ENCODE measurements at places on chromosomes 4 and X.
A peak's percentile ranks its signal among the peaks of the same experiment; 100 is the strongest.

DNA sequence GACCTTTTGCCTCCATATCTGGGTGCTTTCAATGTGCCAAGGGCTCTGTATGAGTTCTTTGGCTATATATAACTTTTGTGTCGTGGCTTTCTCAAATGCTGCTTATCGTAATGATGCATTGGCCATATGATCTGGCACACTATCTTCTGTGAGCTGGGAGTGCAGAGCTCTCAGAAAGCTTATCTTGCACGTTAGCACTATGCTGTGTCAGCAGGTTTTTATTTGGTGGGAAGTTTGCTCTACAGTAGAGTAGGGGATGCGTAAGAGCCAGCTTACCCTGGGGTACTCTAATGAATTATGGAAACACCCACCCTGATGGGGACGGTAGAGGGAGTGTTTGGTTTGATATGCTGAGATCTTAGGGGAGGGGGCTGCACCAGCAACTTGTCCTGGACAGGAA is 119.6 kb downstream of the FAAH2 start:
- DNase-seq: no peak

DNA sequence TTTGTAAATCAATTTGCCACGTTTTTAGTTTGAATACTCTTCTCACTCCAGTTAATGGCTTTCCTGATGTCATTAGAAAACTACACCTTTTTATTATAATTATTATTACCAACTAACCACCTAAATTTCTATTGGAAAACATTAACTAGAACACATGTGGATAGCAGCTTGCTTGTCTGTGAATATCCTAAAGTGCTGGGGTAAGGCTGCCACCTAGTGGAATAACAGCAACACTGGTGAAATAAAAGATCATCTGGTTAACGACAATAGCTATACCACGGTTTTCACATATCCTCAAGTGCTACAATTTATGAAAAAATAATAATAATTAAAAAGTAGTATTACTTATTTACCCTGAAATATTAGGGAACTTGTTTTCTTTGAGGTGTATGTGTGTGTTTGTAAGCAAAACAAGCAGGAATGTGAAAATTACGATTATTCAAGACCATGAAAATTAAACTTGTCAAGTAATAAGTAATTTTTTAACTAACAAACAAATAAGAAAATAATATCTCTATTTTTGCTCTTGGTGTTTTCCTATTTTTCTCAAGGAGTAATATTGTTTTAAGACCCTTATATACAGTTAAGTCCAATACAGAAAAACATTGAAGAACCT is 130.1 kb upstream of the TECRL start:
- peak; percentile 45 for DNase-seq

- no peak for DNase-seq
Observed at GRCh38 chr4:159014859-159015258, 88.0 kb upstream of the RAPGEF2 start.

DNA sequence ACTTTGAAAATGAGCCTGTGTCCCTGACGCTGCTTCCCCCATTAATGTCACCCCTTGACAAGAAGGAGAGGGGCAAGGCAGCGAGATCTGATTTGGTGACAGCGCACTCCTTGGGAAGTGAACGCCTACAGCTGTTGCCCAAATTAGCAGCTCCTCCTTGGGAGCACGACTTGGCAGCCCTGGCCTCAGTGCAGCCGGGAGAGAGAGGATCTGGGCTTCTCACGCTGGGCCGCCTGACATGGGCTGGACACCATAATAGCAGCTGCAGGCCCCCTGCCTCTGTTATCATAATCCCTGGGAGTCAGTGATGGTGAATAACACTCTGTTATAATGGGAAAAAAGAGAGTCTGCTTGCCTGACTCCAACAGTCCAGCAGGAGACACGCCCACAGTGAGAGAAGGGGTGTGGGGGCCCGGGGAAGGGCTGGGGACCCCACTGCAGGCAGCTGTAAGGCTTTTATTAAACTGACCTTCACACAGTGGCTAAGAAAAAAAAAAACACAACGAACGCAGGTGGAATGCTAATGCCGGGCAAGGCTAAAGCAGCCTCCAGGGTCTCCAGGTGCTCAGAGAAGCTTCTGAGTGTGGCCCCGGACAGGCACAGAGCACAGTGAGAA is 73.3 kb downstream of the PSAPL1 start:
- DNase-seq: no peak

DNA sequence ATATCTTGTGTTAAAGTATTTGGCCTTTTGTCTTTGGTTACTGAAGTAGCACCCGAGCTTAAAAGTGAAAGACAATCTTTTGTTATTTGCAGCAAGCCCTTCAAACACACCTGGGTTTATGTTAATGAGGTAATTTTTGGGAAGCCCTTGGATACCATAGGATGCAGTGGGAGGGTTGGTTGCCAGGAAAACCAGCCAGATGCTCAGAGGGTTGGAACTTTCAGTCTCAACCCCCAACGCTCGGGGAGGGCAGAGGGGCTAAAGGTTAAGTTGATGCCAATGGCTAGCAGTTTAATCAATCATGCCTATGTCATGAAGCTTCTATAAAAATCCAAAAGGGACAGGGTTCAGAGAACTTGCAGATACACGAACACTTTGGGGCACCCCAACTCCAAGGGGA is 17.2 kb upstream of the GPR173 start:
- no peak for DNase-seq

DNA sequence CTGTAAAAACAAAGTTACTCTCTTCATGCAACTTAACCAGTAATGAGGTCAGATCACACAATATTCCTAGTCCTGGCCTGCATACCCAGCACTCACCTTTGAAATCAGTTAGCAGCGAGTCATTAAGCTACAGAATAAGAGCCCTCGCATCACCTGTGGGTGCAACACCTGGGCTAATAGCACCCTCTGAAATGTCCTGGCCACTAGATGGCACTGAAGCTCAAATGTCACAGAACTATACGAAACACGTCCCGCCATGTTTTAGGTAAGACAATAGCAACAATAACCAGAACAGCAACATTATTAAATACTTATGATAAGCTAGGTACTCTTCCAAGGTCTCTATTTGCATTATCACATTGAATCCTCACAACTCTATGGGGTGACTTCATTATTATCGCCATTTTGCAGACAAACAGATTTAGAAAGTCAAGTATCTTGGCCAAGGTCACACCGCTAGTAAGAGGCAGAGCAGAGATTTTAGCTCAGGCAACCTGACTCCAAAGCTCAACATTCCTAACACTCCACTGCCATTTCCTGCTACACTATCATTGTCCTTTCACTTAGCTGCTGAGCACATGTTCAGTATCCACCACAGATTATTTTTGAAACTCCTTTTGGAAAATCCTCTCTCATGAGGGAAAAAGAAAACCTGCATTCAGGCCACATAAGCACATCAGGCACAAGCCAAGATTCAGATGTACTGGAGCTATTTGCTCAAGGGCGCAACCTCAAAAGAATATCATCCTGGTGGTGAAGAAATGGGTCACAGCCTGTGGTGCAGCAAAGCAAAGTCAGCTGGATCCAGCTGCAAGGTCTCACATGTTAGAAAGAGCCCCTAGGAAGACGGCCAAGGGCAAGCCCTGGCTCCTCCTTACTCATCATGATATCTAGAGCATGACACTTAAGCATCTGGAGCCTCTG is 59.5 kb upstream of the KDR start:
- DNase-seq: no peak

DNA sequence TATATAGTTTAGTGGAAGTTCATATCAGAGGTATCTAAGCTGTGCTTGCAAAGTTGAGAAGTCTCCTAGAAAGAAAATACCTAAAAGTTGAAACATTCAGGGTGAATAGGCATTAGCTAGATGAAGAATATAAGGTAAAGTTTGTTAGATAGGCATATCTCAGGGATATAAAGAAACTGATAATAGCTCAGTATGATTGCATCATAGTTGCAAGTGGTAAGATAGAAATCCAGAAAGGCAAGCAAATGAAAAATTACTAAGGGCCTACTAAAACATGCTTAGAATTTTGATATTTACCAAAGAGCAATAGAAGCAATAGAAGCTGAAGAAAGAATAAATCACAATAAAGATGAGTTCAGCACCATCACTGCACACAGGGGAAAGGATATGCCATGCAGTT is 610.0 kb upstream of the ADGRL3 start:
- DNase-seq: no peak

GRCh38 chr4:62119195-62119594 is 919.1 kb downstream of the ADGRL3 start:
- DNase-seq: peak; percentile 18

DNA sequence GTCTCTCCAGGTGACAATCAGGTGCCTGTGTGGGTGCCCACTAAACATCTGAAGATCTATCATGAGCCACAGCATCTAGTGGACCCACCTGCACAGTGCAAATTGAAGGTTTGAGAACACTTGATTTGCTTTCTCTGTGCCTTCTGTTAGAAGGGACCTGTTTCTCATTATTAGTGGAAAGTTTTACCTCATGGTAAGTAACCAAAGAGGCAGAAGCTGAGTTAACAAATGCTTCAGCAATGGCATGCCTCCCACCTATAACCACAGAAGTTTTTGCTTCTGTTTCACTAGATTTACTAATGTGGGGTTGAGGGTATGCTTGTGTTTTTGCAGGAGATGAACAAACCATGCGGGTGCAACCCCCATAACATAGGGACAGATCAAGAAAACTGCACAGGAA is 297.4 kb upstream of the DKK2 start:
- DNase-seq: no peak

- no peak for DNase-seq
Observed at GRCh38 chr4:86481440-86481839, 112.7 kb upstream of the PTPN13 start.

DNA sequence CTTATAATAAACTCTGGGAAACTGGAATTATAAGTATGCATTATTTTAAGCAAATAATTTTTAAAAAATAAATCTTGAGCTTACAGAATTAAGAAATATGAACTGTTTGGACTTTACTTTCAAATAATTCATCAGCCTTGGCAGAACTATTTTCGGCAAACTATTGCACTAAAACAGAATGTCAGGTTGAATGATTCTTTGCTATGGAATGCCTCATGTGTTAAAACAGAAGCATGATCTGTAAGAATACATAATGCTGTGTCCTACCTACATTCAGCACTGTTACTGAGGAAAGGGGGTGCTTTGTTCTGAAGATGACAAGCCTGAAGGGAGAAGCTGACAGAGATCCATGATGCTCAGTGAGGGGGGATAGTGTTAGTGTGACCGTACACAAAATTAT is 55.6 kb upstream of the EXOC1L start:
- DNase-seq: no peak

DNA sequence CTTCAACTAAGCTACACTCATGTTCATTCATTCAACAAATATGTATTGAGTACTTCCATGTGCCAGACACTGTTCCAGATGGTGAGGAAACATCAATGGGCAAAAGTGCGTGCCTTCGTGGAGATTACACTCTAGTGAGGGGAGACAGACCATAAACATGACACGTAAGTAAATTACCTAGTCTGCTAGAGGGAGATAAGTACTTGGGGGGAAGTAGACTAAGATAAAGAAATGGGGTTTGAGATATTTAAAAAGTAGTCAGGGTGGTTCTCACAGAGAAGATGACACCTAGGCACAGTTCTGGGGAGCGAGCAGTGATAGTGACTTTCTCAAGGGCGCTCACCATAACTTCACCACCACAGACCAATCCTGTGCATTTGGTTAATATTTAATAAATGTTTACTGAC is 11.7 kb downstream of the JCHAIN start:
- DNase-seq: no peak

DNA sequence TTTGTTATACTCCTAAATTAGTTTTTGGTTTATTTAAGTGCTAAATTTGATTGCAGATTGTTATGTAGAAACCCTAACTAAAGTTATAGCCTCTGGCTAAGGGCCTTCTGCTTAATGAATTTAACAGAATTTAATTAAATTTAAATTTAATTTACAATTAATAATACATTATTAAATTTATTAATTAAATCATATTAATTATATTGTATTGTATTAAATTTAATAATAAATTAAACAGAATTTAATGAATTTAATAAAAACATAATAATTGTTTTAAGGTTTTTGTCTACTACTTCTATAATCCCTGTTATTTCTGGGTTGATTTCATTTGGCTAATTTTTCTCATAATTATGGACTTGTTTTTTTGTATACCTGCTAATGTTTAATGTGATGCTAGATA is 141.9 kb upstream of the TECRL start:
- DNase-seq: no peak

GRCh38 chrX:50973199-50973598 is 62.7 kb downstream of the BMP15 start:
- no peak for DNase-seq

DNA sequence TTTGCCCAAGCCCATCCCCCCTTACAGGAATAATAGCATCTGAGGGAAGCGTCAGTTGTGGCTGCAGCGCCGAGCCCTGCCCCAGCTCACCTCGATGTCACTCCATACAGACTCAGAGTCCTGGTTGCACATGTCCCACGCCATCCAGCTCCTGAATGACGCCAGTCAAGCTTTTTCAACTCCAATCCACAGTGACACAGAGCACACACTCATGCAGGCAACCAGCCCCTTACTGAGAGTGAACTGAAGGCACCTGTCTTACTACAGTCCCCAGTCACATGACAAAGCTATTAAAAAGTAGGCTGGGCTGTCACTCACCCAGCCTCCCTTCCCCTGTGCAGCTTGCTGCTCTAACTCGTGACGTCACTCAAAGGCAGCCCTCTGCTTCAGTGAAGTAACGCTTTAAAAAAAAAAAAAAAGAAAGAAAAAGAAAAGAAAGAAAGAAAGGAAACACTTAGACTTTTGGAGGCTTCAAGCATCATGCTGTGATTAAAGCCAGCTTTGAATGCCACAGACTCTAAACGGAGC is at the start of gene PPARGC1A:
PPARGC1A (minus strand) TSS at position 234 of the 528 bp plus-strand sequence; CDS start at position 144, 90 bp downstream.
- DNase-seq: no peak

DNA sequence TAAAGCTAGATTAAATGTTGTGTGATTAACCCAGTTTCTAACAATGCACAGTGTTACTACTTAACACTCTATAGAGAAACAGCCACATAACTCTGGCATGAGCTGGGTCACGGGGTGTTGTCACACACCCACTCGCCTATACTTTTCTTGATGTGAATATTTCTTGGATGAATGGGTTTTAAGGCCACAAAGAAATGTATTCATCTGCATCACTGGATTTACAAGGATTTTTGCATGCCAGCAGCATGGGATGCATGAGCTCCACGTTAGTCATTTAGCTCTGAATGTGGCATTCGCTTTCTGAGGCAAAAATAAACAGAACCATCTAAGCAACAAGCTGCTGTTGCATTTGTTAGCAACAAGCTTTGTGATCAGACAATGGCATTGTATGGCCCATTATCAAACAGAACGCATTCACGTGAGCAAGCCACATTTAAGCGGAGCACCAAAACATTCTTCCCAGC is 89.7 kb downstream of the LRP2BP start:
- no peak for DNase-seq

- no peak for DNase-seq
Observed at GRCh38 chr4:40281913-40282312, 53.2 kb upstream of the CHRNA9 start.

GRCh38 chrX:67568769-67569168 is 24.9 kb downstream of the AR start:
- no peak for DNase-seq

DNA sequence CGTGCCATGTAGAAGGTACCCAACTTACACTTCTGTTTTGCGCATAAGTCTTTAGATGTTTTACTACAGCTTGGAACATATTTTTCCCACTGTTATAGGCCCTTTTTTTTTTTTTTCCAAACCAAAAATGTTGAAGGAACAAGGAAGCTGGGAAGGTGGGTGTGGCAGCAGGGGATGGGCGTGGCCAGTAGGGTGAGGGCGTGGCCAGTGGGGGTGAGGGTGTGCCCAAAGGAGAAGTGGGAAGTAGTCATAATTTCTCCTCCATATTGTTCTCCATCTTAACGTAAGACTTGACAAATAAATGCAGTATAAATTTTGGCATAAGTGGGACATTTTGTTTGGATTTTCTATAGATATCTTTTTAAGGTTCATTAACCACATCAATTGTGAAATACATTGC is 30.4 kb downstream of the CLDN22 start:
- DNase-seq: no peak

- no peak for DNase-seq
Observed at GRCh38 chr4:92825256-92825655, 521.5 kb downstream of the GRID2 start.
